Smooth muscle cell of the pulmonary artery (primary cell): ENCODE measurements at places on chromosomes 12 and 14. TPM values are rescaled to one million over a fixed set of nuclear protein-coding genes. Genes with fewer than 3 reads are reported as not detected.

Gene TTC6
- not detected in 2 replicates for total RNA-seq

Gene NXPH4
- total RNA-seq = 28.2 and 49.1 TPM in 2 replicates

Gene WBP11
- total RNA-seq = 21.6 TPM in 2 replicates

Gene OR6C3
- total RNA-seq = not detected in 2 replicates

Gene FOXA1
- total RNA-seq = not detected in 2 replicates

Gene PGF
- 9.7 and 27.8 TPM in 2 replicates for total RNA-seq

Gene PRDM4
- 20.3 and 23.9 TPM in 2 replicates for total RNA-seq

Gene CEBPE
- not detected in 2 replicates for total RNA-seq

Gene ACRBP
- total RNA-seq = 0.13 and 0.26 TPM in 2 replicates

Gene A2M
- 4.2 and 19.2 TPM in 2 replicates for total RNA-seq

Gene LRRIQ1
- total RNA-seq = 0.17 and 0.20 TPM in 2 replicates

Gene DBX2
- not detected in 2 replicates for total RNA-seq
